ENCODE measurements at places on chromosomes 7 and 10.

- no peak for DNase-seq
Measured at GRCh38 chr10:103280506-103280905, 3.6 kb downstream of the INA start.

DNA sequence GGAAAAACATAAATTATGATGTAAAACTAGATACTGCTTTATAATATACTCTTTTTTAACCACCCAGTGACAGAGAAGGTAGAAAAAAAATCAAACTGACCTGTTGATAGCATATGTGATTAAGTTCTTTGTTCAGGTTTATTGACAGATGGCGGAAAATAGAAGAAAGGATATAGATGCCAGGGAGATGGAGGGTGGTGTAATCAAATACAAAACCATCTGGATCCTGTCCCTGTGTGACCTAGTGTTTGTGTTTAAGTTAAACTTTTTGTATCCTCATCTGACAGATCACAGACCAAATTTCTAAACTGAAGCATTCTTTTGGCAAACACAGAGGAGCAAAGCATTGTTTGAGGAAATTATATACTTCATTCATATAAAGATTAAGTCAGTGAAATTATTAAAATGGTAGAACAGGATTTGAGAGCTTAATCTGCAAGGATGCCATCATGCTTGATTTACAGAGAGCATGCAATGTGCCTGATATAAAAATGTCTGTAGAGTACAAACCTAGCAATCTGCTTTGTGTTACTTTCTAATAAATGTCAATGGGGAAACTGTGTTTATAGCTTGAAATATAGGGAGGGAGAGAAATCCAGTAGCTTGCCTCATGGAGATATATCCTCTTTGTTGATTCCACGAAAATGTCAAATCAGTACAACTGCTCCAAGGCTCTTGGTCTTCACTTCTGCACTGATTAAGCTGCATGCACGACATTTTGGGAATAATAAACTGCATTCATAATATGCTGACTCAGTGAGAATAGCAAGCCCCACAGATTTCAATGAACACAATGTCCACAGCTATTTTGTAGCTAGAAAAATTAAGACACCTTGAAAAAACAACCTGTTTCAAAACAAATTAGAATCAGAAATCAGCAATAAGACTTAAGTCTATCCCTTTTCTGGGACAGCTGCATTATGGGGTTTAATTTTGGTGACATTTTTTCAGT lies 39.0 kb downstream of the SEM1 start:
- DNase-seq, result peak; percentile 91

DNA sequence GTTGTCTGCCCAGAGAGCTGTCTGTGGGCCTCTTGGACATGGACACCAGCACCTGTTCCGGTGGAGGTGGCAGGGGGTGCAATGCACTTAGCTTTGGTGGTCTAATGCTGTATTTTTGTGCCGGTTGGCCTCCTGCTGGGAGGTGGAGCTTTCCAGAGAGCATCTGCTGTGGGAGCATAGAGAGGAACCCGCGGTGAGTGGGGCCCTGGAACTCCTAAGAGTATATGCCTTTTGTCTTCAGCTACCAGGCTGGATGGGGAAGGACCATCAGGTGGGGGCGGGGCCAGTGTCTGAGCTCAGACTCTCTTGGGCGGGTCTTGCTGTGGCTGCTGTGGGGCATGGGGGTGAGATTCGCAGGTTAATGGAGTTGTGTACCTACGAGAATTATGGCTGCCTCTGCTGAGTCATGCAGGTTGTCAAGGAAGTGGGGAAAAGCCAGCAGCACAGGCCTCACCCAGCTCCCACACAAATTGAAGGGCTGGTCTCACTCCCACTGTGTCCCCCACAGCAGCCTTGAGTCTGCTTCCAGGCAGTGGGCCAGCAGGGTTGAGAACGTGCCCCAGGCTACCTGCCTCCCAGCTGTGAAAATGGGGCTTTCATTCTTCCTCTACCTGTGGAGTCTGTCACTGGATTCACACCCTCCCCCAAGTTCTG lies 29.0 kb downstream of the JAKMIP3 start:
- DNase-seq, result no peak

DNA sequence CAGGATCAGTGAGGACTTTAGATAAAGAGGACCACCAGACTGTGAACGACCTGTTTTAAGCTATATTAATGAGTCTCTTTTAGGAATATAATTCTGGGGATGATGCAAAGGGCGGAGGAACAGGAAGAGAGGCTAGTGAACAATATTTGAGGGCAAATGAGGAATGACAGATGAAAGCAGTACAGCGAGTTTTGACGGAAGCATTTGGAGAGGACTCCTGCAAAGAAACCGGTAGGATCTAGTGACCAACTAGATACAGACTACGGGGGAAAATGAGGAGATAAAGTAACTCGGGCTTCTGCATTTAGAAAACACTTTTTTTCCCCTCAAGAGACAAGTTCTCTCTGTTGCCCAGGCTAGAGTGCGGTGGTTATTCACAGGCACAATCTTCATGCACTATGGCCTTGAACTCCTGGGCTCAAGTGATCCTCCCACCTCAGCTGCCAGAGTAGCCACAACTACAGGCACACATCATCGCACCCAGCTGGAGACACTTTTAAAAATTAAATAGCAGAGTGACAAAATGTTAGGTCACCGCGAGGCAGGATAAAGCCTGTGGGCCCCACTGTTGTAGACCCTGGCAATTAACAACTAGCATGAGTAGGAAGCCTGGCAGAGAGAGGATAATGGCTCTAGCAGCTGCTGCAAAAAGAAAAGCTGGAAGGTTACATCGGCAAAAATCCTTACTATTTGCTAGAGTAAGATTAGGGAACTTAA lies 143.2 kb downstream of the SRPK2 start:
- DNase-seq, result peak; percentile 53

GRCh38 chr7:45033931-45034290 lies 33.9 kb downstream of the CCM2 start:
- no peak for DNase-seq

DNA sequence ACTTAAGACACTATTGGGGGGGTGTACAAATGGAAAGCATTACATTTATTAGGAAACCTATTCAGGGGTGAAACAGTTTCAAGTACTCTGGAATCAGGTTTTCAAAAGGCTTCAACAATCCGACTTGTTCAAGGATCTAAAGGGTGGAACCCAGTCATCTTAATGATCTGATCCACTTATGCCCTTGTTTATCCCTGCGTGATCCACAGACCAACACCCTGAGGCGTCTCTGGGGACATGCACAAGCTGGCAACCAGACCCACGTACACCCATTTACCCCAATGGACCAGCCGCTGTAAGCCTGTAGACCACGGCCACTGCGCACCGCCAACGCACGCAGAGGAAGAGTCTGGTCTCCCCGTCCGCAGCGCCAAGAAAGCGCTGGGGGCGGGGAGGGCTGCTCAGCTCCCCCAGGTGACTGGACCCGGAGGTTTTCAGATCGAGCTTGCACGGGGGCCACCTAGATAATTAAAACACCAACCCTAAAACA lies 13.4 kb downstream of the HNRNPF start:
- DNase-seq, result no peak

DNA sequence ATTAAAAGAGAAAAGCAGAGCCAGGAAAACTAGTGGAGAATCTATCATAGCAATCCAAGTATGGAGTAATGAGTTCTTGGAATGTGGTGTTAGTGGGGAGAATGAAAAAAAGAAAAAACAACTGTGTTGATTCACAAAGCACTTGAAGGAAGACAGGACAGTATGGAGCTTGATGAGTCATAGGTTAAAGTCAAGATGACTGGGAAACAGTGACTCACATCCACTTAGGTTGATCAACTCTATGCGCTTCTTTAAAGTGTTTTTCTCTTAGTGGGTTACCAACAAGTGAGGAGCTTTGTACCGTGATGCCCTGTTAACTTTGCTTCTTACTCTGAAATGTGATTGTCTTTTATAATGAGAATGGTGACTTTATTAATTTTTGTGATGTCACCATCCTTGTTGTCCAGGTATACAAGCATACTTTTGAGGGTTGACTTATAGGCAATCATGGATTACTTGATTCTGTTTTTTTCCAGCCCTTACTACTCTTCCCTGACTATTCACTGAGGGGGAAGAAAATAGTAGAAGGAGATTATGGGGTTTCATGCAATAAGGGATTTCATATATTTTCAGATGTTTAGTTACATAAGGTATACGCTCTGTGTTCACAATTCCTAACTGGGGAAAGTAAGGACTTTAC lies 32.1 kb upstream of the MDFIC start:
- no peak for DNase-seq

DNA sequence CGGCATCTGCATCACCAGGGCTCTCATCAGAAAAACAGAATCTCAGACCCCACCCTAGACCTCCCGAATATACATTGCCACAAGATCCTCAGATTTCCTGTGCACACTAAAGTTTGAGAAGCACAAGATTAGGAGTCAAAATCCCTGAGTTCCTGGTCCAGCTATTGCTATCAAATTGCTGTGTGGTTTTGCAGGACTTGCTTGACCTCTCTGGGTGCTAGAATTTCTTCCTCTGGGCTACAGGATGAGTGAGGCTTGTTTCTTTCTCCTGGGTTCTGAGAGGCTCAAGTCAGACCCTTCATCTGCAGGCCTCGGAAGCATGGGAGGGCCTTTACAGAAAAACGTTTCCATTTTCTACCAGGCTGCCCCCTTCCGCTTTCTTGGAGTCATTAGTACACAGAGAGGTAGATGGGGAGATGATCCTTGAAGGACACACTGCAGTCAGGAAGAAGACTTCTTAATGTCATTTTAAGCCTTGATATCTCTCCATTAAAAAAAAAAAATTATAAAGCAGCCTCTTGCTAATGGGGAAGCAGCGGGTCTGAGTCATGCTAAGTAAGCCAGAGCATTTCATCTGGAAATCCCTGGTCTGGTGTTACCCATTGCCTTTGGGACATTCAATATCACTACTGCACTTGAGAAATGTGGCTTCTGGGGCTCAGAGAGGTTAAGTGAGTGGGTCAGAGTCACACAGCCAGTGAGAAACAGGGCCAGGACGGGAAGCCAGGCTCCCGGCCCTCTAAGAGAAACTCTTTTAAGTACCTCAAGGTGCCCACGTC lies 173.5 kb downstream of the KCNMA1 start:
- no peak for DNase-seq

DNA sequence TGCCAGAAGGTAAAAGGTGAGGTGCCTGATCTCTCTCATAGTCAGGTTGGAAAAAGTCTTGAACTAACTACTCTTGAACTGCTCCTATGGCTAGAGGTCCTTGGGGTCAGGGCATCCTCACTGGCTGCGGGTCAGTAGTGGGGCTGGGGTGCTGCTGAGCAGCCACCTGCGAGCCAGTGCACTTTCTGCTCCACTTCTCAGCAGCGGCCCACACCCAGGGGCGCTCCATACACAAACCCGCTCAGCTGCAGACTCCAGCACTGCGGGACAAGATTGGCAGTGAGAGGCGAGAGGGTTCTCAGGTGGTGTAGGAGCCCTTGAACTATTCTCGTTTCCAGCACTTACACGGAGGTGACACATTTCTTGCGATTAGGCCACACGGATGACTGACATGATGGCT lies 6.0 kb downstream of the ABCA13 start:
- DNase-seq, result no peak
